ENCODE measurements at places on chromosomes 1 and 21.

DNA sequence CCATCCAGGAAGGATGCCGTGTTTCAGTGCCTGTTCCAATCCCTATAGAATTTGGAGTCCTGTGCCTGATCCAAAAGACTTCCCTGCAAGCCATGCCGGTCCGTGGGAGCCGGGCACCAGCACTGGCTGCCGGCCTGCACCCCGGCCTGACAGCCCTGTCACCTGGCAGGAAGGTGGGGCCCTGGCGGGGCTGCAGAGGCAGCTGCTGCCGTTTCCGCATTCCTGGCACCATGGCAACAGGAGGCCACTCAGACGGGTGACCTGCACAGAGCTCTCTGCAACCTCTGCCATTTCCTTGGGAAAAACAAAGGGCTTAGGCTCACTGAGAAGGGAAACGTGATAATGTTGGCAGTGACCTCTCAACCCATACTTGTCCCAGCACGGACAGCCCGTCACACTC, 63.2 kb upstream of the TMEM51 start:
- DNase-seq, result peak; percentile 74

GRCh38 chr1:152003846-152004442, 10.3 kb upstream of the S100A10 start:
- DNase-seq, result no peak

GRCh38 chr1:21449906-21450305, 10.0 kb downstream of the NBPF3 start:
- no peak for DNase-seq

DNA sequence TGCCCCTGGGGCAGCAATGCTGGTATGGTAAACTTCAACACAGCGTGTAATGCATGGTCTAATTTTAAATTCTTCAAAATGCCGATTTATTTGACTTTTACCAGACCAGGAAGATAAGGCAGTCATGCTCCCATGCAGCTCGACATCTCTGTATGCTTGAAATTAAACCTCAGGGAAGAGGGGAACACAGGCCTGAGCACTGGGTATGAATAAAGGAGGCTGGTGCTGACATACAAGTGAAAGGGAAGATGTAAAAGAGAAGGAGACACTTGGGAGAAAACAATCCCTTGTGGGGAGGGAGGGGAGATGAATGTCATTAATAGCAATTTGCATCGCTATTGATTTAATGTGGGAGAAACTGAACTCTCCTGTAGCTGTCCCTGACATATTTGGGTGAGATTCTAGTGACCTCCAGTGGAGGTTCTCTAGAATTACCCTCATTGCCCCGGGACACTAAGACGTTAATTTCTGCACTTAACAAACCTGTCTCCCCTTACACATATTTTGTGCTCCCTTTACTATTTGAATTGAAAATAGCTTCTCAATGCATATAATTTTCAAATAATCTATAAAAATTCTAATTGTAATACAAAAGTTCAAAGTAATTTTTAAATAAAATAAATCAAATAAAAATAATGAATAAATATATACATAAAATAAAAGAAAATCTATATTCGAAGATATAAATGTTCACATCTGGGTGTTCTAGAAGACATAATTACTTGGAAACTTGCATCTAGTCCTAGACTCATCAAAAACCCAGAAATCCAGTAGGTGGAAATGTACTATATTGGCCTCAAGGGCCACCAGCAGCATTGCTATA, 283.1 kb downstream of the LMX1A start:
- DNase-seq, result no peak

- no peak for DNase-seq
These were observed 6.1 kb downstream of the SNAP47 start for GRCh38 chr1:227741166-227741870.

- DNase-seq, result no peak
These were observed 1.3 kb upstream of the C1orf226 start for GRCh38 chr1:162380061-162380846.

- DNase-seq, result no peak
These were observed 303.2 kb downstream of the RWDD3 start for GRCh38 chr1:95537176-95537575.

DNA sequence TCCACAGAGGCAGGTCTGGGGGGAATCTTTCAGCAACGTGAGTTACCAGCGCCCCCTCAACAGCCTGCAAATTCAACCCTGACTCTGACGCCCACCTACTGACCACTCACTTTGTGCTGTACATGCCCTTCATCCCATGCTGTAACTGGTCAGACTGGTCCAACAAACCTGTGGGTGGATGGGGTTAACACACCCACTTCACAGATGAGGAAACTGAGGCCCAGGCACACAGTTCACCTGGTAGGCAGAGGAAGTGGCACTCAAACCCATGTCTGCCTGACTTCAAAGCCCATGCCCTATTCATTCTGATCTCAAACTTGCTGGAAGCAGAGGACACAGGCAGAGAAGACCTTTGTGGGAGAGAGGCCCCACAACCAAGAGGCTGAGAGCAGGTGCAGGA, 172.9 kb downstream of the TRABD2B start:
- DNase-seq, result no peak

DNA sequence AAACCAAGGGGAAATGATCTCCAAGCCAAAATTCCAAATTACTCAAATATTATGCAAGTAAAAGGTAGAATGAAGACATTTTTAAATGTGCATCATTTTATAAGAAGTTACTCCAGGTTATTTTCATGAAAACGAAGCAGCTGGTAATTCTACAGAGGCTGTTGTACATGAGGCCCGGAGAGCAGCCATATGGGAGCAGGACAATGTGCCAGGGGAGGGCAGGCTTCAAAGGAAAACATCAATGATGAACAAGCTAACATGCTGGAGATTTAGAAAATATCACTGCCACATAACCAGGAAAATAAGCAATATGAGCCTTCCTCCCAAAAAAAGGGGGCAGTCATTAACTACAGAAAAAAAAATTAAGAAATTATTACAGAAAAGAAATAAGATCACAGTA, 109.1 kb downstream of the TIAM1 start:
- DNase-seq, result no peak

DNA sequence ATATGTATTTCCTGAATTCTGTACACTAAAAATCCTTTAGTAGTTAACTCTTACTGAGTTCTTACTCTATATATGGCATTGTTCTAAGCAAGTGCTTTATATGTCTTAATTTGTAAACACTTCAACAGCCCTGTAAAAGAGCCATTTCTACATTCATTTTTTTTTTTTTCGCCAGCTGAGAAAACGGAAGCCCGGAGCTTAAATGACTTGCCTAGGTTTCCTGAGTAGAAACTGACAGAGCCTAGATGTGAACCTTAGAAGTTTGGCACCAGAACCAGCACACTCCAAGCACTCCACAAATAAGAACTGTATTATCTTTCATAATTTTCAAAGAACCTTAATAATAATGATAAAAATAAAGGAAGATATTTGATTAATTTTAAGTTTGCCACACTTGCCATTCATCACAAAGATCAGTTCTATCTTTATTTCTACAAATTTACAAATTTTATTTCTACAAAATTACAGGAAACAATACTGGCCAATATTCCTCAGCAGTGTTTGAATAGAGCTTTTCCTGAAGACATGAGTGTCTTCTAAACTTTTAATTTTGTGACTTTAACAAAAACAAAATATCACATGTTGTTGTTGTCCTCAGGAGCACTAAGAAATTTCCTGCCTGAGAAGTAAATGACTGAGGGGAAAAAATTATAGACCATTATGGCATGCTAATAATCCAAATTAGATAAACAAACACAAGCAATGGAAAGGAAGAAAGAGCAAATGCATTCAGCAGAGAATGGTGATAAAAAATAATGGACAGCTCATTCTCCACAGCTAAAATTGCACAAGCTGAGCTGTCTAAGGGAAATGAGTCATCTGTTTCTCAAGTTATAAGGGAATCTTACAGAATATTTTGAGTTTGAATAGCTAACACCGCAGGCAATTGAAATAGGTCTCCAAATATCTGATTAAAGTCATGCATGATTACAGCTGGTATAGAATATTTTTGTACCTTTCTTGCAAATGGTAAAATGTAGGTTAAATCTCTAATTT, 71.2 kb downstream of the DPYD start:
- DNase-seq, result no peak

DNA sequence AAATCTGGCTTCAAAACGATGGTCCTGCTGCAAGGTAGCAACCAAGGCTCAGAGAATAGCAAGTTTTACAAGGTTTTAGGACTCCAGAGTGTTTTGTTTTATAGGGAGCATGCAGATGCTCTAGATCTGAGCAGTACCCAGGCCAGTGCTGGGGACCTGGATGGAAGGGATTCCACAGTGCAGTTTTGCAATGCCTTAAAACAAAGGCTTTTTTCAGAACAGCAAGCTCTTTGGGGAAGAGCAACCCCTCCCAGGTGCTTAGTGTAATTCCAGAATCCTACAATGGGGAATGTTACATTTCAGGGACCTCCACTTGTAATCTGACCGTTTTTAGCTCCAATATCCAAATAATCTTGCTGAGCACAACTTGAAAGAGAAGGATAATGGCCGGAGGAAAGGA, 6.7 kb downstream of the ROR1 start:
- DNase-seq, result no peak

- DNase-seq, result no peak
These were observed 10.9 kb upstream of the CD5L start for GRCh38 chr1:157852476-157852875.

DNA sequence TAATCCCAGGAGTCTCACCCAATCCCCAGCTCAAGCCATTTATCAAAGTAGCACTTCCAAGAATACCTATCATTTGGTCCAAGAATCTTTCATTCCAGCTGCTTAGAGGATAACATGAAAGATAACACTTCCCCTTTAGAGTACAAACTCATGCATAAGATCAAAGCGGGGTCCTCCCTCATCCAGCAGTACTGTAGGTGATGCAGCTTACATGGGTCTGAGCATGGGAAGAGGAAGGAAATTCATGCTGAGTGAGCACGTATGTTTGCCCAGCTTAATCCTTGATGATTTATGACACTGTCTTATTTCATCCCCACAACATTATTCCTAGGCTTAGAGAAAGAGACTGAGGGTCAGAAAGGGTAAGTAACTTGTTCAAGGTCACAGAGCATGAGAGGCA, 167.1 kb upstream of the GJB5 start:
- no peak for DNase-seq

GRCh38 chr1:75952016-75952415, 19.8 kb upstream of the ASB17 start:
- no peak for DNase-seq

GRCh38 chr1:159009704-159010361, at the start of gene IFI16:
TSS of gene IFI16 (plus strand) at chr1:159009907. CDS start at chr1:159014681, 4,774 bp downstream.
- DNase-seq, result no peak

DNA sequence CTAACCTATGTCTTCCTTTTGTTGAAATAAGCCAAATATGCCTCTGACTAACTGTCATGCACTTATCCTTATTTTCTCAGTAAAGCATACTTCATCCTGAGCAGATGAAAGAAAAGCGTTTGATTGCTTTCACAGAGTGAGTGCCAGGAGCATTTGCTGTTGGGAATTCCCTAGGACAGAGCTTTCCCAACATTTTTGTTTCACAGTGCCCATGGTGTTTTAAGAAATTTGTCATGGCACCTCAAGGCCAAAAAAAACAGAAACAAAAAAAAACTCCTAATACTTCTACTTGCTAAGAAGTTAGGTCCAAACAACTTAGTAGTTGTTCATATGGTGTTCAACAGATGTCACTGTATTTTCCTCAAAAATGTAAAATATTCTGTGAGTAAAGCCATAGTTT, 120.8 kb upstream of the BMP8A start:
- DNase-seq, result no peak

DNA sequence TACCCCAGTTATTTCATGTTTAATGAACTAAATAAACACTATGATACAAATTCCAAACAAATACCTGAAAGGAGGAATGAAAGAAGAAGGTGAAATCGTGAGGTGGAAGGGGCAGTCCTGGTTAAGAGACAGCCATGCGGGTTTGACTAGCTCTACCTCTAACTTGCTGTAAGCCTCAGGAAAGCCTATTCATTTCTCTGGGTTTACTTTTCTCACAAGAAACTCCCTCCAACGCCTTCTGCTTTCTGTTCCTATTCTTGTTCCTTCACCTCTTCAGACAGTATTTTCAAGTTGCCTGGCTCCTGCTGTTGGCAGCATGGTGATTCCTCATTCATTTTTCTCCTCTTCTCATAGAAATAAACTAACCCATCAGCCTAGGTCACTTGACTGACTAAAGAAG, 92.4 kb downstream of the NTPCR start:
- DNase-seq, result no peak

GRCh38 chr1:183814121-183814681, 9.3 kb downstream of the RGL1 start:
- no peak for DNase-seq

DNA sequence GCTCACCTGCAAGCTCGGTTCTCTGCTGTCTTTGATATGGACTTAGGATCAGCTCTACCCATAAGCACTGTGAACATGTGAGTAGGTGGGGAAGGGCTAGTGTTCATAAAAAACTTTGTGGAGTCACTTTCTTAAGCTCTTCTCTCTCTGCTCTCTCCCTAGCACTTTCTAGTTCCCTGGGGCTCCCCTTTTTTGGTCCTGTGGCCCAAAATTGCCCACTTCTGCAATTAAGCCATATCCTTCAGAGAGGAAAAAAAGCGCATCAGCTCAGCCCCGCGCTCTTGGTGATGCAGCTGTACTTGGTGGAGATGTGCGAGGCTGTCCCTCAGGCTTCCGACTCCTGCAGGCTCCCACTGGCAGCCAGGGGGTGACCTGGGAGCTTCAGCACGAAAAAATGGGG, 23.4 kb downstream of the CCSAP start:
- DNase-seq, result no peak

DNA sequence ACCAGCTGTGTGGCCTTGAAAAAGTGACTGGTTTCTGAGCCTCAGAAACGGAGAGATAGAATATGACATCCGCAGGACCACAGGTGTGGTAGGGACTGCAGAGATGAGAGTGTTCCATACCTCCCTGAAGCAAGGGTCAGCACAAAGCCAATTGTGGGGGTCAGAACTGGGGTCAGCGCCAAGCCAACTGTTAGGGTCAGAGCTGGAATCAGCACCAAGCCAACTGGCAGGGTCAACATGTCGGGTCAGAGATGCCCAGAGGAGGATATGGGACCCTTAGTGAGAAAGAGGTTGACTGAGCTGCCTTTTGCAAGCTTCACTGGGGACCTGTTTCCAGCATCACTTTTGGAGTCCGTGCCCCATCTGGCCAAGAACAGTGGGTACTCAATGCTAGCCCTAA, 93.9 kb downstream of the MATN1 start:
- DNase-seq, result no peak

GRCh38 chr1:168638884-168639283, 62.5 kb downstream of the XCL1 start:
- DNase-seq, result no peak

GRCh38 chr1:117009132-117009531, 7.6 kb downstream of the CD101 start:
- DNase-seq, result no peak

- DNase-seq, result no peak
These were observed 60.6 kb downstream of the WARS2 start for GRCh38 chr1:119079881-119080280.
